Mesendoderm (in vitro differentiated cells): ENCODE measurements at places on chromosomes 12 and 14.

GRCh38 chr14:61891170-61891569, 128.9 kb downstream of the SNAPC1 start:
- H3K4me3 ChIP-seq, result no peak overlapping the region
- no peak overlapping the region for H3K27ac ChIP-seq
- H3K27me3 ChIP-seq, result no peaks in the 10 kb centered on the region
- H3K36me3 ChIP-seq, result no peaks in the 10 kb centered on the region
- no peaks in the 10 kb centered on the region for H3K4me1 ChIP-seq

- DNase-seq, result peak; percentile 51
- no peak overlapping the region for H3K4me3 ChIP-seq
- peaks cover 3% of the 10 kb centered on the region for H3K4me1 ChIP-seq
- no peaks in the 10 kb centered on the region for H3K36me3 ChIP-seq
- no peak overlapping the region for H3K27ac ChIP-seq
- H3K27me3 ChIP-seq, result no peaks in the 10 kb centered on the region
Observed at GRCh38 chr12:29164477-29165393, 15.7 kb downstream of the FAR2 start.

DNA sequence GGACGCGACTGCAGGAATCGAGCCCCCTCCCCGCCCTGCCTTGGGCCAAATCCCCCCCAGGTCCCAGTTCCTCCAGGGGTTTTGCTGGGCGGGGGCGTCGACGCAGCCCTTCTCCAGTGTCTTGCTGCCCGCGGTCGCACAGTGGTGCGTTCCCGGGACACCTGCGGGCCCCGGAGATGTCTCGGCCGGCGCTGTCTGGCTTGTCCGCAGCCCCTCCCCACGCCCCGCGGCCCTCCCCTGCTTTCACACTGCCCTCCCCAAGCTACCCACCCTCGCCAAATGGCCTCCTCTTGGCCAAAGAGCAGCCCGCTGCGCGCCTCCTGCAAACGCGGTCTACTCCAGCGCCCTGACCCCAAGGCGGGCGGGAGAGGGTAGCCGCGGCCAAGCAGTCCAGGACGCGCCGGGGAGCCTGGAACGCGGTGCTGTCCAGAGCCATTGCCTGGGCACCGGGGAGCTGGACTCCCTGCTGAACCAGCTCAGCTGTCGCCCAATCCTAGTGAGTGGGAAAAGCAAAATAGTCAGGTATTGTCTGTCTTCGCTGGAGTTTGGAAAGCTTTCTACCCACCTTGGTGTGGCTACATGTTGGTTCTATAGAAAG, 122.0 kb downstream of the AACS start:
- no peak overlapping the region for H3K27ac ChIP-seq
- H3K27me3 ChIP-seq, result peaks cover 12% of the 10 kb centered on the region
- H3K4me1 ChIP-seq, result peaks cover 9% of the 10 kb centered on the region
- H3K36me3 ChIP-seq, result no peaks in the 10 kb centered on the region
- DNase-seq, result no peak
- peak overlapping the region; percentile 5 for H3K4me3 ChIP-seq

- H3K36me3 ChIP-seq, result no peaks in the 10 kb centered on the region
- DNase-seq, result peak; percentile 44
- H3K27ac ChIP-seq, result no peak overlapping the region
- peaks cover 9% of the 10 kb centered on the region for H3K4me1 ChIP-seq
- no peak overlapping the region for H3K4me3 ChIP-seq
Observed at GRCh38 chr12:57887631-57888408, 41.3 kb upstream of the CTDSP2 start.

GRCh38 chr12:1279050-1279449, 288.0 kb downstream of the ERC1 start:
- H3K4me1 ChIP-seq, result no peaks in the 10 kb centered on the region
- no peaks in the 10 kb centered on the region for H3K27me3 ChIP-seq
- no peaks in the 10 kb centered on the region for H3K36me3 ChIP-seq
- no peak for DNase-seq
- no peak overlapping the region for H3K27ac ChIP-seq
- no peak overlapping the region for H3K4me3 ChIP-seq

DNA sequence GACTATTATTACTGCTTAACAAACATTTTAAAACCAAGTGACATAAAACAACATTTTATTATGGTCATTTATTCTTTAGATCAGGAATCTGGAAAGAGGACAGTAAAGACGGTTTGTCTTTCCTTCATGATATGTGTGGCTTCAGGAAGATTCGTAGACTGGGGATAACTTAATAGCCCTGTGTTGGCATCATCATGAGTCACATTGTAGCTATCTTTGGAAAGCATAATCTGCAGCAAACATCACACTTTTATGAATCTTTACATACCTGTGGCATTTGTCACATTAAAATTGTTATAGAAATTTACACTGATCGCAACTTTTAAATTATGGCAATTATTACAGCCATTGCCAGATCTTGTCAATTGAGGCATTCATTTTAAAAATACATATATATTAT, 397.1 kb downstream of the NOVA1 start:
- H3K27ac ChIP-seq, result no peak overlapping the region
- no peak overlapping the region for H3K4me3 ChIP-seq
- DNase-seq, result no peak
- no peaks in the 10 kb centered on the region for H3K36me3 ChIP-seq

GRCh38 chr12:128942960-128943477, 89.7 kb downstream of the GLT1D1 start:
- H3K27me3 ChIP-seq, result no peaks in the 10 kb centered on the region
- no peak overlapping the region for H3K27ac ChIP-seq
- no peak for DNase-seq
- no peaks in the 10 kb centered on the region for H3K36me3 ChIP-seq

GRCh38 chr14:58491593-58491992, 64.1 kb downstream of the KIAA0586 start:
- no peak overlapping the region for H3K4me3 ChIP-seq
- no peaks in the 10 kb centered on the region for H3K36me3 ChIP-seq
- no peak overlapping the region for H3K27ac ChIP-seq
- no peak for DNase-seq

DNA sequence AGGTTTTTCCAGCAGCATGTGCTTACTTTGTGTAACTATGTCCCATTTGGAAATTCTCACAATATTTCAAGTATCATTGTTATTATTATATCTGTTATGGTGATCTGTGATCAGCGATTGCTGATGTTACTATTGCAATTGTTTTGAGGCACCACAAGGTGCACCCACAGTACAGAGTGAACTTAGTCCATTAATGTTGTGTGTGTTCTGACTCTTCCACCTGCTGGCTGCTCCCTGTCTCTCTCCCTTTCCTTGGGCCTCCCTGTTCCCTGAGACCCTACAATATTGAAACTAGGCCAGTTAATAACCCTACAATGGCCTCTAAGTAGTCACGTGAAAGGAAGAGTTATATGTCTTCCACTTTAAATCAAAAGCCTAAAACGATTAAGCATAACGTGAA, 153.9 kb downstream of the PIK3C2G start:
- no peak overlapping the region for H3K27ac ChIP-seq
- no peaks in the 10 kb centered on the region for H3K27me3 ChIP-seq
- no peaks in the 10 kb centered on the region for H3K36me3 ChIP-seq
- no peaks in the 10 kb centered on the region for H3K4me1 ChIP-seq
- no peak overlapping the region for H3K4me3 ChIP-seq
- DNase-seq, result peak; percentile 6

GRCh38 chr14:63510538-63510937, 32.6 kb downstream of the PPP2R5E start:
- no peak overlapping the region for H3K27ac ChIP-seq
- no peaks in the 10 kb centered on the region for H3K27me3 ChIP-seq
- DNase-seq, result no peak
- H3K4me1 ChIP-seq, result peaks cover 4% of the 10 kb centered on the region
- H3K36me3 ChIP-seq, result peaks cover under 1% of the 10 kb centered on the region

GRCh38 chr12:32423559-32423958, 24.2 kb downstream of the FGD4 start:
- no peaks in the 10 kb centered on the region for H3K36me3 ChIP-seq
- no peak overlapping the region for H3K4me3 ChIP-seq
- no peak overlapping the region for H3K27ac ChIP-seq
- no peaks in the 10 kb centered on the region for H3K27me3 ChIP-seq
- no peak for DNase-seq

DNA sequence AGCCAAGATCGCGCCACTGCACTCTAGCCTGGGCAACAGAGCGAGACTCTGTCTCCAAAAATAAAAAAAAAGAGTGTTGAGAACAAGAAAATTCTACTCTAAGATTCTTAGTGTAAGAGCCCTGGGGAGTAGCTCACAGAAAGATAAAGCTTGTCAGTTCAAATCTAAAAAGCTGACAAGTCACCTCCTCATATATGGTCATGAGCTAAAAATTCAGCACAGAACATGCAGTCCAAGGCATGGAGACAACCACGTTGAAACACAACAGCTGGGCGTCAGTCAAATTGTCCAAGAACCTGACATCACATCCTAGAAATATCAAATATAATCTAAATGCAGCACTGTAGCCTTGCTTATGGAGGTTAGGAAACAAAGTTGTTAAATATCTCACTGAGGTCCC, 47.8 kb downstream of the CLIP1 start:
- no peak overlapping the region for H3K27ac ChIP-seq
- H3K36me3 ChIP-seq, result peaks cover 3% of the 10 kb centered on the region
- no peak overlapping the region for H3K4me3 ChIP-seq
- H3K4me1 ChIP-seq, result no peaks in the 10 kb centered on the region

GRCh38 chr12:93537769-93538168, 34.7 kb upstream of the SOCS2 start:
- no peak overlapping the region for H3K4me3 ChIP-seq
- H3K27ac ChIP-seq, result no peak overlapping the region
- no peaks in the 10 kb centered on the region for H3K36me3 ChIP-seq
- DNase-seq, result peak; percentile 42

GRCh38 chr12:125053821-125054220, 11.4 kb upstream of the AACS start:
- no peak for DNase-seq
- H3K36me3 ChIP-seq, result no peaks in the 10 kb centered on the region
- H3K27ac ChIP-seq, result no peak overlapping the region
- no peaks in the 10 kb centered on the region for H3K4me1 ChIP-seq
- H3K27me3 ChIP-seq, result no peaks in the 10 kb centered on the region
- H3K4me3 ChIP-seq, result no peak overlapping the region

- DNase-seq, result peak; percentile 68
- H3K27me3 ChIP-seq, result no peaks in the 10 kb centered on the region
- peak overlapping the region; percentile 37 for H3K27ac ChIP-seq
- H3K36me3 ChIP-seq, result peaks cover 12% of the 10 kb centered on the region
- H3K4me3 ChIP-seq, result no peak overlapping the region
Observed at GRCh38 chr14:22848351-22849164, 12.2 kb downstream of the MMP14 start.
